Fibroblast of upper back skin (primary cell): ENCODE measurements at places on chromosomes 2 and 18.
A peak's percentile ranks its signal among the peaks of the same experiment; 100 is the strongest.

- DNase-seq = no peak
Measured at GRCh38 chr18:55857956-55858355, 270.0 kb upstream of the TCF4 start.

GRCh38 chr2:108612153-108612513, 77.9 kb downstream of the LIMS1 start:
- DNase-seq = no peak

DNA sequence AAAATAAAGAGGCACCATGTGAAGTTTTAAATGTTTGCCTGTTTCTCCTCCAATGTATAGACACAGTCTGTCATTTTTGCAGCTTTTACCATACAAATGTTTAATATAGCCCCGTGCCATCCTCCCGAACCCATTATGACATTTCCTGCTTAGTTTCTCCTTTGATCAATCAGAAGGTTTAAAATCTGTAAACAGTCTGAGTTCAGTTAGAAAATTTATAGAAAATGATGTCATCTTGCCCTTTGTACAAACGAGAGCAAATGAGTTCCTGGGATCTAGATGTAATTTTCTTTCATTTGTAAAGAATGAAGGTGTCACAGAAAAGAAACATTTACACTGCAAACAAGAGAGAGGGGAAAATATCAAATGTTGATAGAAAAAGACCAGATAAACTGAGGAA, 62.7 kb upstream of the NFU1 start:
- DNase-seq = no peak

- DNase-seq = no peak
Measured at GRCh38 chr2:78541451-78542267, 483.8 kb upstream of the REG3G start.

GRCh38 chr18:66662632-66663031, 58.7 kb upstream of the CDH19 start:
- DNase-seq = no peak

GRCh38 chr2:127640082-127641072, 5.6 kb upstream of the GPR17 start:
- DNase-seq = no peak

DNA sequence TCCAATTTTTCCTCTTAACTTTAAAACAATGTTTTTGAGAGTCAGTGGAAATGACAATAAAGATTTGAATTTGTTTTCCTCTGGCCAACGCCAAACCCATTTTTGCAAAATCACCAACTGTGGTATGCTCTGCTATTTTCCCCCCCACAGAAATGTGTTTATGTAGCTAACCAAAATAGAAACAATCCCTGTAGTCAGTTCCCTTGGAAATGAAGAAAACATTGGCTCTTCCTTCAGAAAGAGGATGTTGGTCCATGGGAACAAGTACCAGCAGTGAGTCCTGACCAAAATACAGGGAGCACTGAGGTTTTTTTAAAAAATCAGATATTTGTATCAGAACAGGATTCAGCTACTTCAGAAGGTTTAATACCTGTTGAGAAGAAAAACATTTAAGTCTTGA, 65.3 kb downstream of the SLC40A1 start:
- DNase-seq = no peak

- no peak for DNase-seq
Measured at GRCh38 chr18:70536370-70537062, 247.7 kb downstream of the SOCS6 start.

GRCh38 chr18:60892441-60892840, 440.8 kb upstream of the CDH20 start:
- DNase-seq = peak; percentile 42

DNA sequence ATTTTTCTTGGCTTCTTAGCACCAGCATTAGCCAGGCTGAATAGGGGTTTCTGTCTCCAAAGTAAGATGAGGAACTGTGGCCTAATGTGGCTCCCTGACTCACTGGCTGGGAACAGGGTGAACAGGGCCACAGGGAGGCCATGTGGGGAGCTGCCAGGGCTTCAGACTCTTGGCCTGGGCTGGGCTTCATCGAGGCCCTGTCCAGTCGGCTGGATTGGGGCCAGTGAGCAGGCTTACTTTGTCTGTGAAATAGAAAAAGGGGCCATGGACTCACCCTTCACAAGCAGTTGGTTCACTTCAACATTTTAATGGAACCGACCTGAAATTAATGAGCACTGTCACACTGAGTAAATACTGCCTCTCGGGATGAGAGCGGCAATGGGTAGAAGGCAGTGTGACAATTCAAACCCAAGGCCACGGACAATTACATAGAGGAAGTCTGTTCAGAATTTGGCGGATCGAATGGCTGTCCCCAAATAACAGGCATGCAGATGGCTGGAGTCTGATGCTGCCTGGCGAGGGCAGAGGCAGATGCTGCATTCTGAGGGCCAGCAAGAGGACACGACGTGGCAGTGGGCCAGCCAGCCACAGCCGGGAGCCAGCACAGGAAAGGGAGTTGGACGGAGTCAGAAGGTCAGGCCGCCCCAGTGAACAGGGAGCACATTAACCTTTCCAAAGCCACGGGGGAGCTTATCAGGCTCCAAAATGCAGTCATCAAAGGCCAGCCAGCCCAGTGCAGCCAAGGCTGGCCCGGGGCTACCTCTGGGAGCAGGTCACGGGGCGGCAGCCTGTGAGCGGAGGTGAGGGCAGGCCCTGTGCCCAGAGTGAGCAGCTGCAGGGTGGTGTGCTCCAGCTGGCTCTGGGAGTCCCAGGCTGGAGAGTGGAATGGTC, 146.6 kb upstream of the REV1 start:
- DNase-seq = no peak

DNA sequence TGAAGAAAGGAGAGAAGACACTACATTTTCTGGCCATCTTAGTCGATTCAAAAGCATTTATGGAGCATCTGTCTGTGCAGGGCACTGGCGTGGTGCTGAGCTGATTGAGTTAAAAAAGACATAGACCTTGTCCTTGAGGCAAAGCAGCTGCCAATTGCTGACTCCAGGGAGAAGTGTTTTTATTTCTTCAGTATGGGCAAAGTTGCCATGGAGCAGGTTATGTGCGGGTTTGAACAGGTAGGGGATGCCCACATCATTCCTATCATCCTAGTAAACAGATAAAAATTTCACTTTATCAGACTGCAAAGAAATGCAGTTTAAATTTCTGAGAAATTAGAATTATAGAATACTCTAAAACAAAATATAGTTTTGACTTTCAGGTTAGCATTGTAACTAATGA, 125.8 kb downstream of the NUP35 start:
- DNase-seq = no peak

GRCh38 chr2:156311976-156312375, 20.5 kb downstream of the NR4A2 start:
- DNase-seq = no peak

DNA sequence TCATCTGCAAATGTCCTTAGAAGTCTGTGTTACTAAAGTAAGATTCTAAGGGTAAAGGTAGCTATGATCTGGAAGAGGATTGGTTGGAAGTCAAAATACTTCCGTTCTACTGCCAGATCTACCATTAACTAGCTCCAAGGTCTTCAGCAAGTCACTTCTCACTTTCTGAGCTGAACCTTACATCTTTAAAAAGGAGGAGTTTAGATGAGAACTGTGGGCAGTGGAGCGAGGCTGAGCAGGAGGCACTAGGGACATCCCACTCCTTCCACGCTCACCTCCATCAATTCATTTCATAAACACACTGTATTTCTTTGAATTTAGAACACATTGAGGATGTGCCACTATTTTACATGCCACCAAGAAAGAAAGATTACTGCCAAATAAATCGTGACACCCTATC, 143.0 kb downstream of the ABCA12 start:
- no peak for DNase-seq

- DNase-seq = no peak
Measured at GRCh38 chr18:39872651-39873050, 2082.4 kb upstream of the PIK3C3 start.

DNA sequence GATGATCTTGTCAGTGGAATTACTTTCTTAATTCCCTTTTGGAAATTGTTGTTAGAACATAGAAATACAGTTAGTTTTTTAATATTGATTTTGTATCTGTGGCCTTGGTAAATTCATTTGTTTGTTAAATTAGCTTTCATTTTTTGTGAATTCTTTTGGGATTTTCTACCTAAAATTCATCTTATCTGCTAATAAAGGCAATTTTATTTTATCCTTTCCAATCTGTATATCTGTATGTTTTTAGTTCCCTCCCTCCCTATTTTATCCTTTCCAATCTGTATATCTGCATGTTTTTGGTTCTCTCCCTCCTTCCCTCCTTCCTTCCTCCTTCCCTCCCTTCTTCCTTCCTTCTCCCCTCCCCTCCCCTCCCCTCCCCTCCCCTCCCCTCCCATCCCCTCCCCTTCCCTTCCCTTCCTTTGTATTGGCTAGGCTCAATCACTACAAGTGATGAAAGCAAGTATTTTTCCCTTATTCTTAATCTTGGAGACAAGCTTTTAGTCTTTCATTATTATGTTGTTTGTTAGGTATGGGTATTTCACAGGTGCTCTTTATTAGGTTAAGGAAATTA, 244.4 kb downstream of the ALK start:
- DNase-seq = no peak

DNA sequence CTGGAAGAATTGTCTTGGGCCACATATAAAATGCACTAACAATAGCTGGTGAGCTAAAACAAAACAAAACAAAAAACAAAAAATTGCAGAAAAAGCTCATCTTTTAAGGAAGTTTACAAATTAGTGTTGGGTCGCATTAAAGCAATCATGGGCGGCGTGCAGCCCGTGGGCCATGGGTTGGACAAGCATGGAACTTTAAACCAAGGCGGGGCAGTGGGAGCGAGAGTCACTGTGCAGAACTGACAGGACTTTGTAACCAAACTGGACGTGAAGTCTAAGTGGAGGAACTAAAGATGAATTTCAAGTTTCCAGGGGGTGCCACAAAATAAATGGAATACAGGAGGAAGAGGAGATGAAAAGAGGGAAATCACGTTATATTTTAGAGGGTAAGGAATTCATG, 80.7 kb downstream of the PSMG2 start:
- DNase-seq = no peak

DNA sequence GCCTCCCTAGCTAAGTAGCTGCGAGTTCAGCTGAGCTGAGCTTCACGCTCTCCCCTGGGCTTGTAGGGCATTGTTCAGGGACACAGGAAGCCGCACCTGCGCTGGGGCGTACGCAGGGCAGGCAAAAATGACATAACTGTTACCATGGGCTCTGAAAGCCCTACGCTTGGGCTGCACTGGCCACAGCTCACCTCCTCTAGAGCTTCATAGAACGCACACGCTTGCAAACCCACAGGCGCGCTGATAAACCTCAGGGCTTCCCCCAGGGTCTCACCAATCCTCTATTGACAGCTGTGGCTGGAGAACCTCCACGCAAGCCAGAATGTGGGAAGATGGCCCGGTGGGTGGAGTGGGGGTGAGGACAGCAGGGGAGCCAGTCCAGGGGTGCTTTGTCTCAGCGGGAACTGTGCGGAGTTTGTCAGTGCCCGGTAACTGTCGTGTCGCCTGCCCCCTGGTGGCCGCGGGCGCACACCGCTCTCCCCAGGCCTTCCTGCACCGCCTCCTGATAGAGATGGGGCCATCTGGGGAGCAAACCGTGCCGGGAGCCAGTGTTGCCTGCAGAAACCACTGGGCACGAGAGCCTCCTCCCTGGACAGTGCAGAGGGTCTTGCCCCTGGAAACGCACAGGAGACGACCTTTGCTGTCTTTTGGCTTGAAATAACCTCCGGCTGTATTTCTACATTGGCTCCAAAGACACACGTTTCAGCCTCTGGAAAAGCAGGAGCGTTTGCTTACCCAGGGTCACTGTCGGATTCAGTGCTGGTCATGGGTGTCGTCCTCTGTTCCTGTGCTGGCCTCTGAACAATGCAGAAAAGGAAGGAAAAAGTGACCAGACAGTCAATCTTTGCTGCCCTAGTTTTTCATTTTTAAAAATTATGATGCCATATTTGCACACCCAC, 17.0 kb upstream of the CIDEA start:
- DNase-seq = peak; percentile 55

- DNase-seq = no peak
Measured at GRCh38 chr18:12406371-12407111, 1.2 kb upstream of the PRELID3A start.
